ENCODE measurements at places on chromosomes 3 and 15. TPM values are rescaled to one million over a fixed set of nuclear protein-coding genes. Genes with fewer than 3 reads are reported as not detected.

- DNase-seq = no peak
Observed at GRCh38 chr15:74696398-74696729, 540 bp upstream of the EDC3 start.

GRCh38 chr3:76585794-76586392 lies 454.0 kb upstream of the ROBO2 start:
- DNase-seq = no peak

GRCh38 chr15:41284427-41285177 lies 47.8 kb downstream of the OIP5 start:
- DNase-seq = no peak

The ATP6V1A gene
- total RNA-seq = 60.8 TPM

- DNase-seq = no peak
Observed at GRCh38 chr3:171574556-171575240, 114.5 kb upstream of the TNIK start.

DNA sequence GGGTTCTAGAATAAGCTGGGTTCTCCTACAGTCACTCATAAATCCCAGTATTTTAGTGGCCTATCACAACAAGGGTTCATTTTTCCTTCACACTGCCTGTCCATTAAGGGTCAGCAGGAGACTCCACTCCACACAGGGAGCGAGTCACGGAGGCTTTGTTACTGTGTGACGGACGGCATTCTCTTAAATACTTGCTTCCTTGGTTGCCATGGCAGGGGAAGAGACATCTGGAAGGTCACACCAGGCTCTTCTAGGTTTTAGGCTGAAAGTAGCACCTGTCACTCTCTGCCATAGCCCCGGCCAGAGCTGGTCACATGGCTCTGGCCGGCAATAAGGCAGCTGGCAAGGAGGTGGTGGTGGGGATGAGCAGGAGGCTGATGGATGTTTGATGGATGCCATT lies 89.4 kb upstream of the ANKRD34C start:
- DNase-seq = no peak

GRCh38 chr3:158717576-158717975 lies 14.7 kb downstream of the RARRES1 start:
- no peak for DNase-seq

DNA sequence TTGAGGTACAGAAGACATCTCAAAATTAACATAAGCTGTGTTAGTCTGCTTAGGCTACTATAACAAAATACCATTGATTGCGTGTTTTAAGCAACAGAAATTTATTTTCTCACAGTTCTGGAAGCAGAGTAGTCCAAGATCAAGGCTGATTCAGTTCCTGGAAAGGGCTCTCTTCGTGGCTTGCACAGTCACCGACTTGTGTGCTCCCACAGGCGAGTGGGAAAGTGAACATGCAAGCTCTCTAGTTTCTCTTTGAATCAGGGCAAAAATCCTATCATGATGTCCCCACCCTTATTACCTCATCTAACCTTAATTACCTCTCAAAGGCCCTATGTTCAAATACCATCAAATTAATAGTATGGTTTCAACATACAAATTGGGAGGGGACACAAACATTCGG lies 505.9 kb downstream of the ZIC1 start:
- no peak for DNase-seq

DNA sequence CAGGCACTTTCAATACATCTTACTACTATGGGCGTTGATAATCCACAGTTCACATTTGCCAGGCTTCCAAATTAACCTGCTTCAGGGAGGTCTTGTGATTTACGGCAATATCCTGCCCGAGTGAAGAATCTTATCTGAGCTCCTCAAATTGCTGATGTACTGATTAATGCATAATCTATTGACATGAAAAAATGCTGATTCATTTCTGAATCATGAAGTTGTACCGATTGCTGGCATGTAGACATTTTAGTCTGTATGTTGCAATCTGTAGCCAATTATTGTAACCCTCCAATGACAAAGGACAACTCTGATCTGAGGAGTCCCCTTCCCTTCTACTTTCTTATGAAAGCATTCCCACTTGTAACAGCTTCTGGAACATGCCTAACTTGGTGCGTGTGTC lies 97.2 kb downstream of the SEC22A start:
- no peak for DNase-seq

DNA sequence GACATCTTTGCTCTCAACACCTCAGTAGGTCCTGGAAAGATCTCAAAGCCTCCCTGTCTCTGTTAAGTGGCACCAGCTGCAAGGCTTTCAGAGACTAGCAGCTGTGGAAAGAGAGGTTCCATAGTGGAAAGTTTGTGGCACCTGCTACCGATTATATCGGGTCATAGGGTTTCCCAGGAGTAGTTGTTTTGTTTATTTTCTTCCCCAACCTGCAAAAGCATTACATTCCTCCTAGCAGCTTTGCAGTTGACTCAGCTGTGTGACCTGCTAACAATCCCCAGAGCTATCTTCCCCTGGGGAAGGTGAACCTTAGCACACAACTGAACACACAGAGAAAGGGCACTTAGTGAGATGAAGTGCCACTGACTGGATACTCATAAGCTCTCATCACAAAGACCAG lies 598.9 kb upstream of the GRM7 start:
- DNase-seq = no peak

DNA sequence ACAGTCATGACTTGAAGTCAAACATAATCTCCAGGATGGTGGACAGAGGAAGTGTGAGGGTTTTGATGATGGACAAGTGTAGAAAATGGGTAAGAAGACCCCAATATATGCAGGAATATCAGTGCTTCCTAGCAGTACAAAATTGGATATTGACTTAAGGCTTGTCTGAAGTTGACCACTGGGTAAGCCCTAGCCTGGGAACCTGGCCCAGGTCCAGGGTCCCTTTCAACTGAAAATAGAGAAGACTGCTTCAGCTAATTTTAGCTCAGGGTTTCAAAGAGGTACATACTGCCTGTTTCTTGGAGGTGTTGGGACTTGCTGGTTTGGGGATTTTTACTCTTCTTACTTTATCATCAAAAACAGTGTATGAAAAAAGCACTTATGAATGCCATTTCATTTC lies 4.7 kb downstream of the NR1D2 start:
- no peak for DNase-seq

DNA sequence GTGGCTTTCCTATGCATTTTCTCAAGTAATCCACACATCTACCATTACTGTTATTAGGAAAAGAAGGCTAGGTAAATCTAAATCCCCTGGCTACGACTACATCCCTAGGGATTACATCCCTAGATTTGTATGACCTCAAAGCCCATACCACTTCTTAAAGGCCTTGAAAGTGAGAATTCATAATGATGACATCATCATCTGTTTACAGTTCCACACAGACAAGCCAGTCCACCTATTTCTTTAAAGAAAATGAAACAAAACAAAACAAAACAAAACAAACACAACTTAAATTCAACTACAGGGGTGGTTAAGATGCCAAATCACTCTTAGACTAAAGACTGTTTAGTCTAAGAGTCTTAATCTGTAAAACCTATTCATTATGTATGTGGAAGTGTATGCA lies 5.7 kb downstream of the WDR72 start:
- no peak for DNase-seq

DNA sequence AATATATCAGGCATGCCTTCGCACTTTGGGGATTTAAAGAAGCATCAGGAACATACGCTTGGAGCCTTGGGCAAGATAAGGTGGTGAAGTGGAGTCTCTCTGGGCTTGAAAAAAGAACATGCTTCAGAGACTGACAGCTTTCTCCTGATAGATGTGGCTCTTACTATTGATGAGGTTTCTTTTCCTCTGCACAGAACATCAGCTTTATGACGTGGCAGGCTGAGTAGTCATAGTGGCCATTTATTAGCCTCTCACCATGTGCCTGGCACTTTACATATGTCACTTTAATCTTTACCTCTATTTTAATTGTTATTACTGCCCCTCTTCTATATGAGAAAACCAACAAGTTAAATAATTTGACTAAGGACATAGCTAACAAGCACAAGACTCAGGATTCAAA lies 19.0 kb upstream of the LRRC58 start:
- no peak for DNase-seq

- no peak for DNase-seq
Observed at GRCh38 chr3:10706156-10706739, 109.8 kb upstream of the SLC6A11 start.

Measured in skin of body (tissue), 3 donors.